ENCODE measurements at places on chromosomes 2 and 18.

- DNase-seq = no peak
These were observed 206.9 kb upstream of the FSIP2 start for GRCh38 chr2:185531721-185532120.

GRCh38 chr2:119409506-119409905 is 22.1 kb upstream of the TMEM37 start:
- no peak for DNase-seq

- DNase-seq = no peak
These were observed 1693.4 kb upstream of the SLC39A10 start for GRCh38 chr2:193963472-193964119.

- DNase-seq = no peak
These were observed 780.1 kb upstream of the LINC00305 start for GRCh38 chr18:64929036-64929435.

- no peak for DNase-seq
These were observed 26.9 kb upstream of the TNS1 start for GRCh38 chr2:218029366-218030360.

DNA sequence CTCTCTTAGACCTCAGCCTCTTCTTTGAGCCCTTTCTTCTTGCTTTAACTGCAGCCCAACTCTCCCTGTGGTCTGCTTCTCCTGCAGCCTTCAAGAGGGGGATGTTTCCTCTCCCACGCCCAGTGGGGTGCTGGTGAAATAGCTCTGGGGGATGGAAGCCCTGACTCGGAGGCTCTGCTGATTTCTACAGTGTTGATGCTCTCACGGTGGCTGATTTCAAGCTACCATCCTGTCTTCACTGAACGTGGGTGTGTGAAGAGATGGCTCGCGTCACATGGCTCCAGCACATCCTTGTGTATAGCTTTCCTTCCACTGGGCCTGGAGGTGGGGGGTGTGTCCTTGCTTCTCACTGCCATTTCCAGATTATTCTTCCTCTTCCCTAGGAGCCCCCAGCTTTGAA is 20.0 kb downstream of the MPP4 start:
- no peak for DNase-seq

- DNase-seq = no peak
These were observed 14.0 kb upstream of the PRKCE start for GRCh38 chr2:45637440-45637839.

- no peak for DNase-seq
These were observed 47.5 kb downstream of the ZFP36L2 start for GRCh38 chr2:43178602-43179542.

- no peak for DNase-seq
These were observed 91.5 kb downstream of the EIPR1 start for GRCh38 chr2:3285901-3286645.

GRCh38 chr2:136990316-136990715 is 225.0 kb downstream of the THSD7B start:
- DNase-seq = no peak

DNA sequence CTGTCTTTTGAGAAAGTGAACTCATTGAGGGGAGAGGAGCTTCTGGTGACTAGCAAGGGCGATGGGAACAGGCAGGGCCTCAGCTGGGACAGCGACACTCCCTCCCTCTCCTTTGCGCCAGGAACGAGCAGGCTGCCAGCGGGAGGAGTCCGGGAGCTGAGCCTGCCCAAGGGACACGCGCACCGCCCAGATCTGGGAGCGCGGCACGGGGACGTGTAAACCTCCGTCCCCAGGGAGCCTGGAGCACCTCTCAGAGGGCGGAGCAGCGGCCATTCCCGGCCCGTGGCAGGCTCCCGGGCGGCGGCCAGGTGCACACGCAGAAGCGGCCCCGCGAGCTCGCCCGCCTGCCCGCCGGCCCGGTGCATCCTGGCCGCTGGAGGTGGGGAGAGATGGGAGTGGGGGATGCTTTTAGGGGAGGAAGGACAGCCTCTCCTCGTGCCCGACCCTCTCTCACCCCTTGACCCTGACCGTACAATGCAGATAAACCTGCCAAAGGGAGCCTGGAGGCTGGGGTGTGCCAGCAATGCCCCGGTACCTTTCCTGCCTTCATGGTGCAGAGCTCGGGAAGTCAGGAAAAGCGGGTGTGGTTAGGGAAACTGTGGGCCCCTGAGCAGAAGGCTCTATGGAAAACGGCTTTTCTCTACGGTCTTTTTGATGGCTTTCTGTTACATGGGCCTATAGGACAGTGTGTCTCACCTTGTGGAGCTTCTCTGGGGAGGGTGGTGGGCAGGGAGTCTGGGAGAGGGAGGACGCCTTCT is 2.2 kb downstream of the AQP4 start:
- no peak for DNase-seq

DNA sequence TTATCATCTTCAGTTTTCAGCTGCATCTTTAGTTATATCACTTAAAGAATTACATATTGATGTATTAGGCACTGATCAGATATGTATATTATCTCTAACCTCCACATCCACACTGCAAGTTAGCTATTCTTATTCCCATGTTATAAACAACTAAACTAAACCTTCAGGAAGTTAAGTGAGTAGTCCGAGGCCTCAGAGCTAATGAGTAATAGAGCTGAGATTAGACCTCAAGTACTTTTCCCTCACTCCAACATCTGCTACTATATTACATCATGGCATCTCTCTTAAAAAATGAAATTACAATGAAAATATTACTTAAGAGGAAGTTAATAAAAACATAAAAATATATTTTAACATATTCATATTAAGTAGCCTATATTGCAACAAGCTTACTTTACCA is 183.6 kb upstream of the MAP2 start:
- DNase-seq = no peak

DNA sequence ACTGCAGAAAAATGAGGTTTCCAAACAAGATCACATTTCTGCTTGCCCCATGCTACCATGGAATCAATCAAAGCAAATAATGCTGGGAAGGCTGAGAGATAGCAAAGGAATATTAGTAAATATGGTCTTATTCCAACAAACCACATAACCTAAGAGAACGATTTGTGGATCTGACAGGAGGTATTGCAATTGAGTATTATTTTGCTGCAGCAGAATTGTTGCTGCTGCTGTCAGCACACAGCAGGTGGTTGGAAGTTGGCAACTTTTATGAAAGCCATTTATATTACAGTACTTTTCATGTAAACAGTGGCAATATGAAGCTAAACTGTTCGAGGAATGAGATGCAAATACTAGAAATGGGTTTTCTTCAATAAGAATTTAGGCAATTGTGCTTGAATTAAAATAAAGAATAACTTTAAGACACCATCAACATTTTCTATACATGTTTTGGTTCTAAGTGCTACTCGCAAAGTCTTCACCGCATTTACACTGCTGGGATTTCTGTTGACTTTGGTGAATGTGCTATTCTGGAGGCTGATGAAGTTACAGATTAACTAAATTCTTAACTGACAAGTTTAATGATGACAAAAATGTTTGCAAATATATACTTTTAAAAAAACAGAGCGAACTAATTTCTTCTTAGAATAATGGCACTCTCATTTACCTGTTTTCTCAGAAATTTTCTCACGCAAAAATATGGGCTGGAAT is 1285.7 kb downstream of the CNTNAP5 start:
- no peak for DNase-seq

DNA sequence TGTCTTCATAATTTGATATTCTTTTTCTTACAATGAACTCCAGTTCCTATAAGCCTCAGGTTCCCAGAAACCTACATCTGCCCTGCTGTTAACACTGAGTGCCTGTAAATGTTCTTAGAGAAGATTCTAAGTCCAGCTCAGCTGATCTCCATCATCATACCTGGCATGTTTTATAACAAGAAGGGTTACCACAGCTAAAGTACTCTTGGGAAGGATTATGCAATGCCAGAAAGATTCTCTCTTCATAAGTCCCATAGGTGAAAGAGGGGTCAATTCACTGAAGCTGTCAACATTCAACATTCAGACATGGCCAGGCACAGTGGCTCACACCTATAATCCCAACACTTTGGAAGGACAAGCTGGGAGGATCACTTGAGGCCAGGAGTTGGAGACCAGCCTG is 31.3 kb upstream of the PTPN4 start:
- DNase-seq = no peak

DNA sequence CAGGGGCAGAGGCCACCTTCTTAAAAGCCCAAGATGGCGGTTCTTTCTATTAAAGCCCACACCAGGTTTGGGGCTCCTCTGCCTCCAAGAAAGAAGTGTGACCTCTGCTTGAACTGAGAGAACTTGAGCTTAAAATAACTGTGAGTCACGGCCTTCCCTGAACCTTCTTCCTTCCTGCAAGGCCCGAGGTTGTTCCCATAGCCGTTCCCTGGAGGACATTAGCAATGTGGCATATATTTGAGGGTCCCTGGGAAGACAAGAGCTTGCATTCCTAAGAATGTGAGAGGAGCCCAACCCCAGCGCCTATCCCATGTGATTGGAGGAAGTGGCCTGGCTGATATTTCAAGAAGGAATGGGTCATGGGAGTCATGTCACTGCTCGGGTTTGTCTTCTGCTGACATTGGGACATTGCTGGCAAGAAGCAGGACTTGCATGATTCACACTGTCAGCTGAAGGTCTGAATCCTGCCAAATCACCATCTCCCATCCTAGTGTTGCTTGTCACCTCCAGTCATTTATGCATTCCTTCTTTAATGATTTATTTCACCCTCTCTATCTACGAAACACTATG is 168.1 kb downstream of the TRIB2 start:
- no peak for DNase-seq

DNA sequence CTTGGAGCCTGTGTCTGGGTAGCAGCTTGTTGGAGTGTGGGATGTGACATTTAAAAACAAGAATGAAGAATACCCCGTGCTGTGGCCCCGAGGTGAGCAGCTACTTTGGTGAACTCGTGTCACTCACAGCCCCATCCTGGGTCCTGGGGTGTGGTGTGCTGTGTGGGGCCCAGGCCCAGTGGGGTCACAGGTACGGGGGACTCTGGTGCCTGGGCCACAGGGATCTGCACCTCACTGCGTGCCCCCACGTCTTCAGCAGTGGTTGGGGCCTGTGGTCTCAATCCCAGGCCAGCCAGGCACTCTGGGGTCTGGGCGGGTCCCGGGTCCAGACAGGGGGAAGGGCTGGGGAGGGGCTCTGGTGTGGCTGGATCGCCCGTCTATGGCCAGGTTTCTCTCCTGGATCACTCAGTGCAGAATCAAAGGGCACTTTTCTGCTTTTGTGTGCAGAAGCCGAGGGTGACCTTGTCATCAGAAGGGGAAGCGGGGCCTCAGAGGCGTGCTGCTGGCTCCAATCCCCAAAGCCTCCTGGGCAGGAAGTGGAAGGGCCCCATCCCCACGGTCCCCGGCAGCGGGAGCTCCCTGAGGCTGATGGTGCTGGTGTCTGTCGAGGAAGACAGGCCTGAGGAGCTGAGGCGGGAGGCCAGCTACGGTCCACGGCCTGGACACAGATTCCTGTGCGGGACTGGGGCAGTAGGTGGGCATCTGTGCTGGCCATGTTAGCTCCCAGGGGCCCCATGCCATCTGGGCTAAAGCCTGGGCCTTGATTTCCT is 1.4 kb downstream of the GPR35 start:
- no peak for DNase-seq

DNA sequence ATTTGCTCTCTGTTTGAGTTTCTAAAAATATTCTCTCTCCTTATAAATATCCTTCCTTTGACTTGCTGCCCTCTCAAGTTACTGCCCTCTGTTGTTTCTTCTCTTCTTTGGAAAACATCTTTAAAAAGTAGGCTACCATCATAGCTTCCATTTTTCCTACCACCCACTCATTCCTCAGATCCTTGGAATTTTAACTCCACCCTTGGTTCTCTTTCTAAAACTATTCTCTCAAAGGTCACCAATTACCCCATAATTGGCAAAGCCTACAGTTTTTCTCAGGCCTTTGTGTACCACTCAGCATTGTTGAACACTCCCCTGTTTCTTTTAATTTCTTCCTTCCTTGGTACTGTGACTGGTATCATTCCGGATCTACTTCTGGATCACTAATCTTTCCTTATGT is 43.0 kb upstream of the ITGAV start:
- DNase-seq = no peak

GRCh38 chr2:74096052-74096451 is 51.7 kb downstream of the BOLA3 start:
- DNase-seq = no peak

GRCh38 chr2:17107871-17108270 is 410.4 kb downstream of the RAD51AP2 start:
- DNase-seq = no peak

GRCh38 chr2:237904831-237905599 is 45.6 kb downstream of the RAMP1 start:
- DNase-seq = no peak

GRCh38 chr18:9890957-9891356 is 5.2 kb downstream of the TXNDC2 start:
- no peak for DNase-seq

DNA sequence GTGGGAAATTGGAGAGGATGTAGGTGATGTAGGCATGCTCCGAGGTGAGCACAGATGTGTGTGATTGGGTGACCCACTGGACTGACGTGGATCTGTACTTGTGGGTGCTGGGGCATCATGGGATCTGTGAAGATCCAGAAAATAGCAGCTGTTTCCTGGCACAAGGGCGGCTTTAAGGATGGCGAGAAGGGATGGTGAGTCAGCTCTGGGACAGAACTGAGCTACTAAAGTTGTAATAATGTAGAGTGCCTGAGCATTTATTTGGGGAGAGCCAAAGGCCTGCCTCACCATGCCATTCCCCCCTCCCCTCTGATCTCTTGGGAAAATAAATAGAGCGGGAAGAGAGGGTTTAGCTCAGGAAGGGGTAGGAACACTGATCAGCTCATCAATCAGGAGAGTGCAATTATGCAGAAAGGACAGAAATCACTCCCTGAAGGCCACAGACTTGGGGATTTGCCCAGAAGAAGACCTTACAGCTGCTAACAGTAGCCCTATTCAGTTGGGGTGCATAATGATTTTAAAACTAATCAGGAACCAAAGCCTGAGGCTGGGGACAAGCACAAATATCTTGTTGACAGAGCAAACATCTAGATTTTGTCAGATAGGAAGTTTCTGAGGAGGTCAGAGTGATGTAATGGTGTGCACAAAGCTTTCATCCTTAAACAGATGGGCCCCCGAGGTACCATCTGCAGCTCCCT is 30.3 kb downstream of the TANC1 start:
- no peak for DNase-seq

DNA sequence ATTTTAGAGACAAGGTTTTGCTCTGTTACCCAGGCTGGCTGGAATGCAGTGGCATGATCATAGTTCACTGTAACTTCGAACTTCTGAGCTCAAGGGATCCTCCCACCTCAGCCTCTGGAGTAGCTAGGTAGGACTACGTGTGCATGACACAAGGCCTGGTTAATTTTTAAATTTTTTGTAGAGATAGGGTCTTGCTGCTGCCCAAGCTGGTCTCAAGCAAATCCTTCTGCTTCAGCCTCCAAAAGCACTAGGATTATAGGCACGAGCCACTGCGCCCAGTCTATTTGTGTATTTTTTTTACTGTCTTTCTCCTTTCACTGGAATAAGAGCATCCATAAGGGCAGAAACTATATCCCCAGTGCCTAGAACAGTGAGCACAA is 89.3 kb downstream of the PLEKHM3 start:
- DNase-seq = no peak

GRCh38 chr2:140998577-140998976 is 1132.2 kb downstream of the LRP1B start:
- no peak for DNase-seq

GRCh38 chr2:136286423-136286822 is 168.5 kb upstream of the CXCR4 start:
- DNase-seq = no peak

Data from right renal cortex interstitium (tissue), 3 donors.